ENCODE measurements at places on chromosomes 16 and 17.

DNA sequence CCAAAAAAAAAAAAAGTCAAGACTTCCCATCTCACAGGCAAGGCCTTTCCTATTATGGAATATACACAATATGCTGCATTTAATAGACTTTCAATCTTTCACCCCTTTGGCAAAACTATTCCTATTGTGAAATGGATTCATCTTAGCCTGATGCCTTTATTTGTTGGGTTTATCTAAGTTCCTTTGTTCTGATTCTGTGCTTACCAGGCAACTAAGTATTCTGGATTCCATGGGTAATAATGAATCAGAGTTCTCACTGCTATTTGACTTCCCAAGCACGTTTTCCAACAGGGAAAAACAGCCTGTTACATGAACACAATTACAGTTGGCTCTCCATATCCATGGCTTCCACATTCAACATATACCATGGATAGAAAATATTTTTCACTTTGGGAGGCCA, 135.5 kb downstream of the MYO1D start:
- no peak for DNase-seq

GRCh38 chr16:1762879-1763520, 8.3 kb downstream of the NME3 start:
- DNase-seq, result no peak

GRCh38 chr17:74690409-74690825, 22.3 kb downstream of the CD300LF start:
- DNase-seq, result no peak

DNA sequence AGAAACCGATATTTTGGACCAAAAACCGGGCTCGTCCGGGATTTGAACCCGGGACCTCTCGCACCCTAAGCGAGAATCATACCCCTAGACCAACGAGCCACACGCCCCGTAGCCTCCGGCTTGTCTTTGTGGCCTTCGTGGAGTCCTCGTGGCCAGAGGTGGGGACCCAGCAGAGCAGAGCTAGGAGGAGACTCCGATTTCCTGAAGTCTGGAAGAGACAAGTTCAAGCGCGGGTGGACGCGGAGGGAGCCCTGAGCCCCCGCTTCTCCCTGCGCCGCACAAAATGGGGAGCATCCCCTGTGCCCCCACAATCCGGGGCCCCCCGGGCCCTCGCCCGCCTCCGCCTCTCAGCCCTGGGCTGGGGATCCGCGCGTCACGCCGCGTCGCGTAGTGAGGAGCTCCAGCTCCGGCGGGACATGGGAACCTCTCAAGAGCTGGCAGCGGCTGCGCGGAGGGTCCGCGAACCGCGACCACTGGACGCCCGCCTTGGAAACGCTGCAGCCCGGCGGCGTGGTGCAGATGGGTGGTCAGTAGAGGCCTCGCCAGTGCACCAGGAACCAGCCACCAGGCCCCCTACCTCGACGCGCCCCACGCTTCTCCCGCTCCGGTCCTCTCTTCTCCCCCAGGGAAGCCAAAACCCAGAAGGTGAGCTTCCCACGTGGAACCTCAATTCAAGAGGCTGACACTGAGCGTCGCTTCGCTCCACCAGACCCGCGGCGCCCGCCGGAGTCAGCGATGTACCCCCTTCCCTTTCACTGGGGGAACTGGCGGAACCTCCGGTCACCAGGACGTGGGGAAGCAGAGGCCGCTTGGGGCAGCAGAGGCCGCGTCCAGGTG, 5.2 kb upstream of the OR1F1 start:
- no peak for DNase-seq

GRCh38 chr17:5422505-5422904, 2.5 kb downstream of the RPAIN start:
- DNase-seq, result no peak

DNA sequence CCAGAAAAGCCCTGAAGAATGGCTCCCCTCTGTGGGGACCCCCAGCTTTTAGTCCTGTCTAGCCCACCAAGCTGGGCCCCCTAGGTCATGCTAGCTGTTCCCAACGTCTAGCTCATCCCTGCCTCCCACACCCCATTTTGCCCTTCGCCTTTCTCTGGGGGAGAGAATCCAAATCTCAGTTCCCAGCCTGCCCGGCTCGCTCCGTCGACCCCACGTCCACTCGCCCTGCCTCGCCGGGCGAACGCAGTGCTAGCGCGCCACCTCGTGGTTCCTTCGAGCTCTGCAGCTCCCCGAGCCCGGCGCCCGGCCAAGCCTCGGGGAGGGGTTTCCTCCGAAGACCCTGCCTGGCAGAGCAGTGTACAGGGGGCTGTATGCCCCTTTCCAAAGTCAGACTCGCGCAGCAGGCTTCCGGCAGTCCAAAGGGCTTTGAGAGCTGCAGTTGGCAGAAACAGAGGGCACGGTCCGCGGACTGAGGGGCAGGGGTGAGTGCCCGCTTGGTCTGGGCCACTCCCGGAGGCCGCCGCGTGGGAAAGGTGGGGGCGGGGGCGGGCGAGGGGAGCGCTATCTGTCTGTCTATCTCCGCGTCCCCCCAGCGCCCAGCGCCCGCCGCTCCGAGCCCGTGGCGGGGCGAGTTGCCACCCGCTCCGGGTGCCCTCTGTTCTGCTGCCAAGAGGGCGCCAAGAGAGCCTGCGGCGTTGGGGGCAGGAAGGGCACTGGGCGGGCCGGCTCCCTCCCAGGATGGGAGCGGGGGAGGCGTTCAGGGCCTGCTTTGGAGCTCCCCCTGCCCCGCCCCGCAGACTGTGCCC, 1.7 kb upstream of the DLX3 start:
- peak; percentile 61 for DNase-seq

DNA sequence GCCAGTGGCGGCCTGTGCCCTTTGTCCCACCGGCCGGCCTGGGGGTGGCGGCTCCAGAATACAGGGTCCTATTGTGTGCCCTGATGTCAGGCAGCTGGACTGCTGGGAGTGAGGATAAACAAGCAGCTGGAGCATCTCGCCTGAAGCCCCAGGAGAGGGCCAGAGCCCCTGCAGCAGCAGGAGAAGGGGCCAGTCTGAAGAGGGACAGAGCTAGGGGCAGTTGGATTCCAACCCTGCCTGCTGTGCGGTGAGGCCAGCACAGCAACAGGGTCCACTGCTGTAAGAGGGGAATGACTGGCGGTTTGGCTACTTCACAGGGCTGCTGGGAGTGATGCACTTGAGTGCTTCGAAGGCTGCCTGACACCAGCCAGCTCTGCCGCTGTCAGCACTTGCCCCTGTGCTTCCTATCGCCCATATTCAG, 25.0 kb downstream of the RAB11FIP4 start:
- no peak for DNase-seq

- no peak for DNase-seq
Observed at GRCh38 chr16:84643180-84643583, 5.1 kb upstream of the KLHL36 start.

DNA sequence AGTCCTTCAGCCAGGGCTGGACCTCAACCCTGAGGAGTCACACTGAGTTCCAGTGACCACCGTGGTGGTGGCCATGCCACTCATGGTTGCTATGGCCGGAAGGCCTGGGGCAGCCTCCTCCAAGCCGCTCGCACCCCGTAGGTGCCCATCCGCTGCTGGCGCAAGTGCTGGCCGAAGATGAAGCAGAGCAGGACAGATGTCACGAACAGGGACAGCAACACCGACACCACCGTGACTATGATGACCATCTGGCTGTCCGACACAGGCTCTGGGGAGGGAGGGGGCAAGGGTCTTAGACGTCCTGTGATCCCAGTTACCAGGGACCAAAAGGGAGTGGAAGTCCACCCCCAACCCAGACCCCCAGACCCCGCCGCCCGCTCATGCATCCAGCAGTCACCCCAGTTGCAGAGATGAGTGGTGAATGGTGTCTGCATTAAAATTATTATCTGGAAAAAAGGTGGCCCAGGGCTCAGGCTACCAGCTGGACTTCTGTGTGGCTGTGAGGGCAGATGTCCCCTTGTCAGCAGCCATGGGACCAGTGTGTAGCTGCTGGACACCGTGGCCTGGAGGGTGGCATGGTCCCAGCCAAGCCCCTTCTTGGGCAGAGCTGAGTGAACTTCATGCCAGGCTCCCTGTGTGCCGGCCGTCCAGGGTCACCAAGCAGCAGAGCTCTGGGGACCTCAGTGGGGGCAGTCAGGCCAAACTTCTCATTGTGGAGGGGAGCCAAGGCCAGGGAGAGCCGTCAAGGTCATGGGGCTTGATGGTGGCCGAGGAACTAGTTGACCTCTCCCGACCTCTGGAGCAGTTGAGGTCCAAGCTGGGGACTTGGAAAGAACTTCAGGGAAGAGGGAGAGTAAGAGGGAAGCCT, 4.7 kb downstream of the PRR29 start:
- DNase-seq, result no peak

DNA sequence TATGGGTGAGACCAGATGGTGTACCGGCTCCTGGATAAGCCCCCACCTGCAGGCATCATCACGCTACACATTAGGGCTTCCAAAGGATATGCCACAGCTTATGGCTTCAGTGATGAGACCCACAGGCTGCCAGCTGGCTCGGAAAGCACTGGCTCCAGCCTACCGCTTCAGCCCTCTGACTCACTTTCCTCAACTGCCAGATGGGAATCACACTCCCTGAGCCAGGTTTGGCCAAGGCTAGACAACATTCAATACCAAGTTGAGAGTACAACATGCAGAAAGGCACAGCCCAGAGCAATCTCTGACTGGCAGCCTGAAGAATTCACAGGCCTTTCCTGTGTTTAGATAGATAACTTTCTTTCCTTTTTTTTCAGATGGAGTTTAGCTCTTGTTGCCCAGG, 10.3 kb downstream of the CENPV start:
- DNase-seq, result no peak

- no peak for DNase-seq
Observed at GRCh38 chr16:28931801-28932225, at the start of gene CD19. Gene CD19 (plus strand): TSS chr16:28931971. CDS start chr16:28932001, 30 bp downstream.

DNA sequence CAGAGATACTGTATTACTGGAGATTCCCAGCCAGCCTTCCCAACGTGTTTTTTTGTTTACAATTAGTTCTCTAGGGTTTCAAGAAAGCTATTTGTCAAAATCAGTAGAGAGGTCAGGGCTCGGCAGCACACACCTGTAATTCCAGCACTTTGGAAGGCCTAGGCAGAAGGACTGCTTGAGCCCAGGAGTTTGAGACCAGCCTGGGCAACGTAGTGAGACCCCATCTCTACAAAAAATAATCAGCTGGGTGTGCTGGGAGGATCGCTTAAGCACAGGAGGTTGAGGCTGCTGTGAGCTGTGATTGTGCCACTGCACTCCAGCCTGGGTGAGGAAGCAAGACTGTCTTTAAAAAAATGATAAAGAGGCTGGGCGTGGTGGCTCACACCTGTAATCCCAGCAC, 19.4 kb downstream of the CBX1 start:
- DNase-seq, result no peak

- no peak for DNase-seq
Observed at GRCh38 chr17:1315409-1315808, 35.9 kb downstream of the TRARG1 start.

GRCh38 chr17:41868568-41868967, 3.3 kb upstream of the KLHL11 start:
- no peak for DNase-seq

DNA sequence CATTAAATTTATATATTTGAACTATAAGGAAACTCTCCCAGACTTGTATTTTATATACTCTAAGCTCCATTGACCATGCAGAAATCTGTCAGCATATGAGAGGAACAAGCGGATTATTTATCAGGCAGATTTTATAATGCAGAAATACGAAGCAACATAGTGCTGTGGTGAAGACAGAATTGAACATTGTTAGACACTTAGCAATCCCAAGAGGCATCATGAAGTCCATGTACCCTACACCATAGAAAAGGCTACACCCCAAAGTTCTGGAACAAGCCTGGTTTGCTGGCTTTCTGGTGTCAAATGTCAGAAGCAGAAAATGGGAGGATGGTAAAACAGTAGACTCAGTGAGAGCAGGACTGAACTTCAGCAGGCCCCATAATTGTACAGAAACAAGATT, 241.1 kb downstream of the PRKCA start:
- DNase-seq, result no peak

GRCh38 chr17:79839356-79840268, at the start of gene CBX4:
Gene CBX4 (minus strand): TSS chr17:79839440. CDS start chr17:79839251, 189 bp downstream.
- peak; percentile 96 for DNase-seq

DNA sequence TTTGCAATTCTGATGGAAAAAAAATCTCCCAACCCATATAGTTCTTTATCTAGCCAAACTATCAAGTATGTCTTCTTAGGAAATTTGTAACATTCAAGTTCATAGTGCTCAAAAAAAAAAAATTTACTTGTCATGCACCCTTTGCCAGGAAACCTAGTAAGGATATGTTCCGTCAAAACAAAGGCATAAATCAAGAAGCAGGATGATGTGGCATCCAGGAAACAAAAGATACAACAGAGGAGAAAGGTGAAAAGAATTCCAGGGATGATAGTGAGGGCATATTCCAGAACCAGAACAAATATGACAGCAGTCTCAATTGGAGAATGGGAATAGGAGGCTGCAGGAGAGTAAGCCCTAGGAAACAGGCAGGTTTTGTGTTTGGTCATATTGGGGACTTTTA, 104.6 kb downstream of the SPAG9 start:
- DNase-seq, result no peak

GRCh38 chr17:34311291-34311690, 7.9 kb upstream of the CCL8 start:
- no peak for DNase-seq

DNA sequence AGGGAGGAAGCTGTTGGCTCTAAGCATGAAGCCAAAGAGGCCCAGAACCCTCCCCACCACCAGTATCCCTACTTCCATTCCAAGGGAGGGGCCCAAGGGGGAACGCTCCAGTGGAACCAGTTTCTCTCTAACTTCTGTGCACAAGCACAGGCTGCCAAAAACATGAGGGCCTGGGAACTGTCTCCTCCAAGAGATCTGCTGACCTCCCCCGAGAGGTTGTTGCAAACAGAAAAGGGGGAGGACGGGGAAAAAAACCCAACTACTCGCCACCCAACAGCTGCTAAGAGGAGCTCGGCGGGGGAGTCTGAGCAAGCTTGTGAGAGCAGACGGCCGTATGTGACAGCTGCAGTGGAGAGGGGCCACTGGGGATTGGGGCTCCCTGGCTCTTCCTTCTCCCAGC, 15.7 kb upstream of the SLC35B1 start:
- no peak for DNase-seq

DNA sequence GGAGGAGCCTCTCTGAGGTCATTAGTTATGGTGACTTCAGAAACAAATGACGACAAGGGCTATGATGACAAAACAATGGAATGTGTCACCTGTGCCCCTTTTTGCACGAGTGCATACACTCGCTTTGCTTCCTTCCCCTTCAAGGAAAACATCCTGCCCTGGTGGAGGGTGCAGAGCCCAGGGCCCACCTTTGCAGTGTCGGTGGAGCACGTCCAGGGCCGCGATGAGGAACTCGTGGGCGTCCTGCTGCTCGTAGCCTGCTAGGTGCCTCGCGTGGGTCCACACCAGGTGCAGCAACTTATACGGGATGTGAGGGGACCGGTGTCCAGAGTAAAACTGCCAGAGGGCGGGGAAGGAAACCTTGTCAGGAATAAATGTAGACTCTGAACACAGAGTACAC, 27.2 kb downstream of the USP22 start:
- DNase-seq, result no peak

- no peak for DNase-seq
Observed at GRCh38 chr17:76382351-76382802, 2.0 kb upstream of the SPHK1 start.

GRCh38 chr17:29586676-29587469, 2.6 kb downstream of the GIT1 start:
- no peak for DNase-seq

- no peak for DNase-seq
Observed at GRCh38 chr16:59173408-59173831, 439.3 kb upstream of the GOT2 start.
